Endodermal cell (in vitro differentiated cells): ENCODE measurements at places on chromosomes 13 and 19.

GRCh38 chr19:4657262-4657661 is 12.9 kb downstream of the MYDGF start:
- no peak for DNase-seq
- H3K27ac ChIP-seq, result no peak overlapping the region
- no peak overlapping the region for H3K4me3 ChIP-seq
- no peaks in the 10 kb centered on the region for H3K4me1 ChIP-seq
- no peaks in the 10 kb centered on the region for H3K27me3 ChIP-seq

DNA sequence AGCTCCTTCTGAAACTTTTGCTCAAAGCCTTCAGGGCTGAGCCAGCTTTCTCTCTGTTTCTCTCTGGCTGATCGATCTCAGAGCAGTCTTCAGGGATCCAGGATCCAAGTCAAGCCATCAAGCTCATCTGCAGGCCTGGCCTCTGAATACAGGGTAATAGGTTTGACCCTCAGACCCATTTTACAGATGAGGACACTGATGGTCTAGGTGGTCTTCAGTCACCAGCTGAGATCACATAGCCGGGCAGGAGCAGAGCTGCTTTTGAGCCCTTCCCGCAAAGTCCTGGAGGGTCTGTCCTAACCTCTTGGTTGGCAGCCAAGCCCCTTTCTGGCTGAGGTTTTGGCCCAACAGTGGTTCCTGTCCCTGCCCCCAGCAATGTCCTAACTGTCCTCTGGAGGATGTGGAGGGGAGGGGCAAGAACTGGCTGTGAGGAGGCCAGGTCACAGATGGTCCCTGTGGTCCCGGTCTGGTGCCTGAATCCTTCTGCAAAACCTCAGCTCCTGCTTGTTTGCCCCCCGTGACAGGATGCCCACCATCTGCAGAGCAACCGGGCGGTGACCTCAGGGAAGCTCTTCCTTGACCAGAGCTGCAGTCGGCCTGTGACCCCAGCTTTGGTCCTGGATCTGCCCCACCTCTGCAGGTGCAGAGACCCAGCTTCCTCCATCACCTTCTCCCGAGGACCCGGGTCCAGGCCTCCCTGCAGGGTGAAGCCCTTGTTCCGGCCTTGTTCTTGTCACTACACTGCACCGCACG is 5.8 kb upstream of the PEAK3 start:
- no peak for DNase-seq
- H3K27ac ChIP-seq, result no peak overlapping the region
- peaks cover 83% of the 10 kb centered on the region for H3K27me3 ChIP-seq
- no peaks in the 10 kb centered on the region for H3K36me3 ChIP-seq
- no peaks in the 10 kb centered on the region for H3K4me1 ChIP-seq

DNA sequence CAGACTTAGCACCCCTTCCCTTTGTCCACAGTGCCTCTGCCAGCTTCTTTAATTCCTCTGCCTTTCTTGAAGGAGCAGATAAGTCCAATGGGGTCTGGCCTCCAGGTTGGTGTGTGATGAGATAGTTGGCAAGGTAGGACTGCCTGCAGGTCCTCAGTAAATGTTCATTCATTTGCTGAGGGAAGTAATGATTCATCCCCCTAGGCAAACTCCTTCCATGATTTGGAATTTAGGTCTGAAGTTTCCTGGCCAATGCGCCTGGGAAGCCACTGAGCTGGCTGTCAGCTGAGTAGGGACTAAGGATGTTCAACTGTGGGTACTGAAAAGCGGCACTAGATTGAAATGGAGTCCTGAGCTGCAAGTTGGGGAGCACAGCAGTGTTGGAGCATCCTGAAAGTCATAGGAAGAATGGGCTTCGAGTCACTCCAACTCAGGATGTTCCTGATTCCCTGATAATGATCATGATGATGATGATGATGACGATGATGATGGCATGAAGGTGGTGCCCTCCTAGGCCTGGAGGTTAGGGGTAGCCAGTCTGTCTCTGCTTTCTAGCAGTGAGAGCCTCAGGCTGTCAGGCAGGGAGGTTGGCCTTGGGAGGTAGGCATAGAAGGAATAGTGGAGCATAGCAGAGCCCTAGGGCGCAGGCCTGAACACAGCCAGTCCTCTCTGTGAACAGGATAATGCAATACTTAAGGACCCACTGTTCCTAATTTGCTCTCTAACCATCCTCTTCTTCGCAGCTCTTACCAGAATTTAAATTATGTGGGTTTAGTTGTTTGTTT is 44.7 kb downstream of the COL4A2 start:
- peaks cover 29% of the 10 kb centered on the region for H3K36me3 ChIP-seq
- no peak overlapping the region for H3K4me3 ChIP-seq
- DNase-seq, result no peak
- H3K27me3 ChIP-seq, result no peaks in the 10 kb centered on the region
- H3K27ac ChIP-seq, result no peak overlapping the region

- no peak overlapping the region for H3K4me3 ChIP-seq
- H3K36me3 ChIP-seq, result no peaks in the 10 kb centered on the region
- no peak overlapping the region for H3K27ac ChIP-seq
- no peaks in the 10 kb centered on the region for H3K4me1 ChIP-seq
- H3K27me3 ChIP-seq, result no peaks in the 10 kb centered on the region
Observed at GRCh38 chr19:29971002-29971401, 29.0 kb downstream of the URI1 start.

- DNase-seq, result no peak
- no peaks in the 10 kb centered on the region for H3K4me1 ChIP-seq
- H3K4me3 ChIP-seq, result no peak overlapping the region
- no peaks in the 10 kb centered on the region for H3K36me3 ChIP-seq
Observed at GRCh38 chr19:45123440-45123850, 30.5 kb downstream of the PPP1R37 start.

GRCh38 chr19:29940971-29941585 is 961 bp upstream of the URI1 start:
- peaks cover 14% of the 10 kb centered on the region for H3K27me3 ChIP-seq
- H3K36me3 ChIP-seq, result no peaks in the 10 kb centered on the region
- no peak for DNase-seq

DNA sequence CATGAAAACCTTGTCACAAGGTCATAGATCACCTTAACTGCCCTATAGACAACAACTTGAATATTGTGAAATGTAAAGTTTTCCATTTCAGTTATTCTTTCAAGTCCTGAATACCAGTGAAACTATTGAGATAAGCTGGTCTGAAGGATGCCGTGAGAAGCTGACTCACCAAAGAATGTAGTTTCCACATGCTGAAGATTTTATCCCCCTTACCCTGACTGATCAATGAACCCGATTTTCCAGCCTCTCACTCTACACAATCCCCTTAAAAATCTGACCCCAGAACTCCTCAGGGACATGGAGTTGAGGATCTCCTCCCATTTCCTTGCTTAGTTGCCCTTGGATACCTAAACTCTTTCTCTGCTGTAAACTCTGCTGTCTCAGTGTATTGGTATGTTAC is 67.5 kb downstream of the POSTN start:
- no peak for DNase-seq
- no peaks in the 10 kb centered on the region for H3K4me1 ChIP-seq
- H3K27ac ChIP-seq, result no peak overlapping the region
- no peaks in the 10 kb centered on the region for H3K36me3 ChIP-seq
- peaks cover 27% of the 10 kb centered on the region for H3K27me3 ChIP-seq

- H3K4me3 ChIP-seq, result no peak overlapping the region
- no peak for DNase-seq
- no peak overlapping the region for H3K27ac ChIP-seq
- H3K4me1 ChIP-seq, result no peaks in the 10 kb centered on the region
- no peaks in the 10 kb centered on the region for H3K27me3 ChIP-seq
Observed at GRCh38 chr13:81048026-81048461, 707.1 kb upstream of the SPRY2 start.

DNA sequence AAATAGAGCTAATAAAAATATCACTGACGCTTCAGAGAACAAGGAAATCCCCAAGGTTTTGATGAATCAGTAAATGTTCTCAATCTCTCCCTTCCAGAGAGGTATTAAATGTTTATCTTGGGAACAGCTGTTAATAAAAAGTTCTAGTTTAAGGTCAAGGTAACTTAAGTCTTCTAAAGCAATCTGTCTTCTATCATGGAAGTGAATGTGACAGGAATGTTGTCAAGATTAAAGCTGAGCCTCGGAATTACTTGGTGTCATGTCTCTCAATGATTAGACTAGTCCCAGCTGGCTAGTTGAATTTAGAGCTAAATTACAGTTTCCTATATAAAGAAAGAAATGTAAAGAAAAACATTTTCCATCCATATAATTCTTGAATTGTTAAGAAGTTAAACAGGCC is 23.4 kb downstream of the ESD start:
- peaks cover 6% of the 10 kb centered on the region for H3K4me1 ChIP-seq
- no peaks in the 10 kb centered on the region for H3K27me3 ChIP-seq
- no peak overlapping the region for H3K27ac ChIP-seq
- H3K36me3 ChIP-seq, result peaks cover 32% of the 10 kb centered on the region

- H3K27ac ChIP-seq, result no peak overlapping the region
- DNase-seq, result no peak
- H3K27me3 ChIP-seq, result no peaks in the 10 kb centered on the region
- H3K4me1 ChIP-seq, result no peaks in the 10 kb centered on the region
- H3K4me3 ChIP-seq, result no peak overlapping the region
Observed at GRCh38 chr13:27631156-27631555, 9.5 kb downstream of the POLR1D start.

DNA sequence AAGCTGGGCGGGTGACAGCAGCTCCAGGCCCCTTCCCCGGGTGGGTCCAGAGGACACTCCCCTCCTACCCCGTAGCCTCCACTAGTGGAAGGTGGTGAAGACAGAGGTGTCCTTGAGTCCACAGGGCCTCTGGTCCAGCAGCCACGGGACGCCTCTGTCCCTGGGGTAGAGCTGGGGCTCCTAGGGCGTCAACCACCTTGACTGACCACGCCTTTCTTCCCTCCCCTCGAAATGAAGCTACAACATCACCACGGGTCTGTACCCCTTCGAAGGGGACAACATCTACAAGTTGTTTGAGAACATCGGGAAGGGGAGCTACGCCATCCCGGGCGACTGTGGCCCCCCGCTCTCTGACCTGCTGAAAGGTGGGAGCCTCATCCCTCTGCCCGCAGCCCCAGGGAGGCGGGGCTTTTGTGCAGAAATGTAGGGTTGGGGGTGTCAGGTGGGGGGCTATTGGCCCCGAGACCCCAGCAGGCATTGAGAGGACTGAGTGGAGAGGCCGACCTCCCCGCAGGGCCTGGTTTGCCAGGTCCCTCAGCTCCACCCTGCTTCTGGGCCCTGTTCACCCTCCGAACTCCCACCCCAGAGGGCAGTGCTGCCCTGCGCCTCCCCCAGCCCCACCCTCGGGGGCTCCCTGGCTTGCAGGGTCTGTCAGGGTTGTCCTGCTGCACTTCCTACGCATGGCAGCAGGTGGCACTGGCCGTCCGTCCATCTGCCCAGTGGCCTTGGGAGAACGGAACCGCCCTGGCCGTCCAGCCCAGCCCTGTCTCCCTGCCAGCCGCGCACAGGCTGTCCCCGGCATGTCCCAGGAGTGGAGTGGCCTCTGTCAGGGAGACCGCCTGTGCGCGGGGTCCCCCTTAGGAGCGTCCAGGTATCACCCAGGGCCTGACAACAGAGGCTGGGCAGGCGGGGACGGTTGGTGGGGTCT is 15.7 kb downstream of the STK11 start:
- no peaks in the 10 kb centered on the region for H3K4me1 ChIP-seq
- peaks cover 18% of the 10 kb centered on the region for H3K36me3 ChIP-seq
- no peak overlapping the region for H3K4me3 ChIP-seq
- DNase-seq, result peak; percentile 82
- no peaks in the 10 kb centered on the region for H3K27me3 ChIP-seq

GRCh38 chr19:45976178-45976577 is 2.5 kb upstream of the NOVA2 start:
- peaks cover 54% of the 10 kb centered on the region for H3K27me3 ChIP-seq
- no peaks in the 10 kb centered on the region for H3K4me1 ChIP-seq
- H3K27ac ChIP-seq, result peak overlapping the region; percentile 17
- no peak for DNase-seq
- no peak overlapping the region for H3K4me3 ChIP-seq

- no peak for DNase-seq
- no peaks in the 10 kb centered on the region for H3K4me1 ChIP-seq
- no peaks in the 10 kb centered on the region for H3K27me3 ChIP-seq
- no peak overlapping the region for H3K4me3 ChIP-seq
Observed at GRCh38 chr13:54742984-54743383, 1714.4 kb downstream of the OLFM4 start.

DNA sequence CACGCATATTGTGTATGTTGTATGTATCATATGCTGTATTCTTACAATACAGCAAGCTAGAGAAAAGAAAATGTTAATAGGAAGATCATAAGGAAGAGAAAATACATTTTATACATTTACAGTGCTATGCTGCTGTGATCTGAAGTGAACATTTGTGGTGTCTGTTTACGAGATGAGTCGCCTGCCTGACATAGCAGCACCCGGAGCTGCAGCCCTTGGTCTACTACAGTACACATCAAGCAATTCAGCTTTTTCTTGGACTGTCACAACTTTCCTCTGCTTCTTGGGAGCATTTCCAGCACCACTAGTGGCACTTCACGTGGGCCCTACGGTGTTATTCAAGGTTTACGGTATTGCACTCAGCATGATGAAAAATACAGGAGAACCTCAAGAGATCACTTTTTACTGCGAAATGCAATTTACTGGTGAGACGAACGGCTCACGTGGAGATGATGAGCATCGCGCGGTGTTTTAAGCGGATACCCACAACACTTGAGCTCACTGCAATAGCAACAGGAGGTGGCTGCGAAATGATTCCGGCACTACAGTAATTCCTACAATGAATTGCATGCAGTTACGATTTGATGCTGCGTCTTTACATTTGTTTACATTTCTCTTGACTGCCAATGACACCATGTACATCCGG is 308.4 kb downstream of the FGF9 start:
- no peak for DNase-seq
- no peaks in the 10 kb centered on the region for H3K36me3 ChIP-seq
- no peak overlapping the region for H3K27ac ChIP-seq
- no peak overlapping the region for H3K4me3 ChIP-seq
- peaks cover 4% of the 10 kb centered on the region for H3K4me1 ChIP-seq

DNA sequence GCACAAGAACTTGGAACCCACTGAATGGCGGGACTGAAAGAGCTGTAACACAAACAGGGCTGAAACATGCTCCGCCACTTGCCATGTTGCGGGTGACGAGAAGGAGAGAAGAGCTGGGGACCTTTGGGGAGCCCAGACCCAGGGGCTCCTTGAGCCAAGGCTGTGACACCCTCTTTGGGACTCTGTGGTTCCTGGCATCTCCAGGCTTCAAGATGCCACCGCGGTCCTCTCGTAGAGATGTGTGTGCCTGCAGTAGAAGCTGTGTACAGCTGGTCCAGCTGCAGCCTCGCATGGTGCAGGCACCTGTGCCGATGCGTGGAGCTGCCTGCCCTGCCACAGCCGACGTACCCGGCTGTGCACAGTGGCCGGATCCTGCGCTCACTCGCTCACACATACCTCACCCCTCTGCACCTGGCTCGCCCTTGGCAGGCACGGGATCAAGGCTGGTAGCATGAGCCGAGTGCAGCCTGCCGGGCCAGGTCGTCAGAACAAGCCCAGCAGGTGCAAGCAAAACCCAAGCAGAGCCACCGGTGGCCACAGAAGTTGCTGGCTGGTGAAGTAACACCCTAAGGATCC is 1385.8 kb downstream of the PCDH9 start:
- no peak overlapping the region for H3K4me3 ChIP-seq
- peaks cover 65% of the 10 kb centered on the region for H3K27me3 ChIP-seq
- no peak overlapping the region for H3K27ac ChIP-seq

GRCh38 chr13:80121038-80121437 is 219.9 kb downstream of the SPRY2 start:
- no peaks in the 10 kb centered on the region for H3K27me3 ChIP-seq
- H3K4me1 ChIP-seq, result no peaks in the 10 kb centered on the region
- no peak overlapping the region for H3K4me3 ChIP-seq
- DNase-seq, result no peak
- H3K36me3 ChIP-seq, result no peaks in the 10 kb centered on the region
